Chondrocyte (in vitro differentiated cells): ENCODE measurements at places on chromosomes 7 and 10. TPM values are rescaled to one million over a fixed set of nuclear protein-coding genes. Genes with fewer than 3 reads are reported as not detected.

DNA sequence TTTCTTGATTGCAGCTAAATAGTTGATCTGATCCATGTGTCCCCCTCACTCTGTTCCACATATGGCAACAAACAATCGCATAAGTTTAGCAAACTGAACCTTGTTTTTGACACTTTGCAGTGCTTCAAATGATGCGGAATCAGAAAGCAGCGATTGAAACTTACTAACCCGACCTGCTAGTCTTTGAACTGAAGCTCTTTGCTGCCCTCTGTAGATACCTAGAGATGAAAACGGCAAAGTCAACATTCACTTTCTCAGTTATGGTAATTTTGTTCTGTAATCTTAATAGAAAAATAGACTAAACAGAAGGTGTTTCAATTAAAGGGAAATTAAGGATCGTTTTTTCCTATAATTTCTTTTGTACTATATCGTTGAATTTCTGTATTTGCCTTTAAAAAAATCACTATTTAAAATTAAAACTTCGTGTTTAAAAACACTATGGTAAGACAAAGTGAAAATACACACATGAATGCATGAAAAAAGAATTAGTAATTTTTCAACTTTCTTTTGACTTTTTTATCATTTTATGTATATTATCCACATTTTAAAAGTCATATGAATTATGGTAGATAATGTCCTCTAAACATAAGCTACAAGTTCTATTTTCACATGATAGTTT lies 276.5 kb downstream of the MAGI2 start:
- H3K4me1 ChIP-seq = peaks cover 6% of the 10 kb centered on the region
- no peak for DNase-seq
- peaks cover 2% of the 10 kb centered on the region for H3K36me3 ChIP-seq
- no peak overlapping the region for H3K27ac ChIP-seq

DNA sequence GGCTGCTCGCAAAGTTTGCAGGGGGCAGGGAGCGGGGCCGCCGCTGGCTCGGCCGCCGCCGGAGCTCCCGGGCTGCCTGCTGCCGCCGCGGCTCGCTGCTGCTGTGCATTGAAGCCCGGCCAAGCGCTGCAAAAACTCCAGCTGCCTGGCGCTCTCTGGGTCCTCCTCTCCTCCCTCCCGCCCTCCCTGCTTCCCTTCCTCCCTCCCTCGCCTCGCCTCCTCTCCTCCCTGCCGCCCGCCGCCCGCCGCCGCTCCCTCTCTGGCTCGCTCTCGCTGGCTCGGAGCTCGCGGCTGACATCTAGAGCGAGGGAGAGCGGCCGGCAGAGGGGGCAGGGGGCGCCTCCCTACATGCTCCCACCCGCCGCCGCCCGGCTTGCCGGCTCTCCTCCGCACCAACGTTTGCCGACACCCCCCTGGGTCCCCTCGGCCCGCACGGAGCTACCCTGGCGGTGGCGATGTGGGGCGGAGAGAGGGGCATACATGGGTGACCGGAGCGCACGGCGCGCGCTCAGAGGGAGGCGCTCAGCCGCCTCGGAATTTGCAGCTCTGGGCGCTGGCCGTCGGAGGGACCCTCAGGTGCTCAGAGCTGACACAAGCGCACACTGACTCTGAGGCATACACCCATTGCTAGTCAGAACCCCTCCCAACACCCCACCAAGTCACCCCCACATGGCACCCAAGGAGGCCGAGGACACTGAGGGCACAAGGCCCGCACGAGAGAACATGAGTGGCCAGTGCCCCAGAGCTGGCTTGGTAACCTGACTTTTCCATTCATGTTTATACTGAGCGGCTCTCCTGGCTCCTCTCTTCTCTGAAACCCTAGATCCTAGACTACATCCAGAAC lies 1.2 kb upstream of the PLXNA4 start:
- H3K27ac ChIP-seq = no peak overlapping the region
- no peak for DNase-seq
- H3K4me1 ChIP-seq = peaks cover 41% of the 10 kb centered on the region
- peaks cover 2% of the 10 kb centered on the region for H3K27me3 ChIP-seq

GRCh38 chr7:21972397-21972784 lies 26.7 kb upstream of the CDCA7L start:
- DNase-seq = no peak
- H3K27me3 ChIP-seq = peaks cover 3% of the 10 kb centered on the region
- H3K4me1 ChIP-seq = peaks cover 5% of the 10 kb centered on the region
- H3K4me3 ChIP-seq = no peak overlapping the region
- no peak overlapping the region for H3K27ac ChIP-seq

GRCh38 chr7:73817121-73817520 lies 13.7 kb upstream of the CLDN4 start:
- H3K4me1 ChIP-seq = peaks cover 3% of the 10 kb centered on the region
- H3K4me3 ChIP-seq = no peak overlapping the region
- no peak overlapping the region for H3K27ac ChIP-seq
- no peaks in the 10 kb centered on the region for H3K36me3 ChIP-seq

GRCh38 chr7:50270531-50271018 lies 33.9 kb upstream of the IKZF1 start:
- no peaks in the 10 kb centered on the region for H3K36me3 ChIP-seq
- H3K27me3 ChIP-seq = peaks cover 20% of the 10 kb centered on the region
- no peak overlapping the region for H3K27ac ChIP-seq
- H3K4me3 ChIP-seq = no peak overlapping the region
- no peaks in the 10 kb centered on the region for H3K4me1 ChIP-seq

GRCh38 chr10:124667425-124668345 lies 76.5 kb downstream of the FAM53B start:
- H3K27me3 ChIP-seq = no peaks in the 10 kb centered on the region
- peaks cover 16% of the 10 kb centered on the region for H3K4me1 ChIP-seq
- no peak overlapping the region for H3K4me3 ChIP-seq
- no peaks in the 10 kb centered on the region for H3K36me3 ChIP-seq
- H3K27ac ChIP-seq = no peak overlapping the region
- no peak for DNase-seq

DNA sequence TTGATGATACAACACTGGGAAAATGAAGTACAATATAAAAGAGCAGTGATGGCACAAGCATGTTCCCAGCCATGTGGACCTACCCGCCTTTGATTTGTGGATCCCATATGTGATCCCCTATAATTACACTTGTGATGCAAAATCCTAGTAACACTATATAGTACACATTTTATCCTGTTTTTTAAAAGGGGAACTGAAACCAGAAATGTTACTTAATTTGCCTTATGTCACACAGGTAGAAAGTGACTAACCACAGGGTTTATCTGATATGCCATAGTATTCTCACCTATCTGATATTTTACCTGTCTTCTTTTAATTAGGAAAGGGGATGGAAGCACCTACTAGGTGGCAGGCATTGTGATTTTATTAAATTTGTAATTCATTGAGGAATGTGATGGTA lies 35.0 kb downstream of the ARMC3 start:
- no peak overlapping the region for H3K4me3 ChIP-seq
- DNase-seq = no peak
- no peaks in the 10 kb centered on the region for H3K4me1 ChIP-seq
- H3K27me3 ChIP-seq = no peaks in the 10 kb centered on the region

- H3K36me3 ChIP-seq = peaks cover 3% of the 10 kb centered on the region
- no peaks in the 10 kb centered on the region for H3K27me3 ChIP-seq
- peaks cover 41% of the 10 kb centered on the region for H3K4me1 ChIP-seq
- DNase-seq = peak; percentile 96
- H3K27ac ChIP-seq = peak overlapping the region; percentile 98
Measured at GRCh38 chr10:113073549-113074189, 123.6 kb downstream of the TCF7L2 start.

DNA sequence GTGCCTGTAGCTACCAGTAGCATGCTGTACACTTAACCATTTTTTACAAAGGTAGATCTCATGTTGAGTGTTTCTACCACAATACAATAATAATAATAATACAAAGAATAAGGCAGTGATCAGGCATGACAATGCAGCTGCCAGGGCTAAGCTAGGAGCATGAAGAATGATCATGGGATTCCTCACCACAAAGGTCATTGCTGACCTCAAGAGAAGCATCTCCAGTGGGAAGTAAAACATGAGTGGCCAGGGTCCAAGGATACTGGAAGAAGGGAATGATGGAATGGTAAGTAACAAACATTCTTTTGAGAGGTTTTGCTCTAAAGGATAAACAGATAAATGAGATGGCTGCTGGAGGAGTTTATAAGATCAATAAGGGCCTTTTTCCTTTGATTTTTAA lies 591.1 kb downstream of the TNS3 start:
- no peaks in the 10 kb centered on the region for H3K36me3 ChIP-seq
- no peak overlapping the region for H3K27ac ChIP-seq
- H3K4me1 ChIP-seq = no peaks in the 10 kb centered on the region
- no peaks in the 10 kb centered on the region for H3K27me3 ChIP-seq

DNA sequence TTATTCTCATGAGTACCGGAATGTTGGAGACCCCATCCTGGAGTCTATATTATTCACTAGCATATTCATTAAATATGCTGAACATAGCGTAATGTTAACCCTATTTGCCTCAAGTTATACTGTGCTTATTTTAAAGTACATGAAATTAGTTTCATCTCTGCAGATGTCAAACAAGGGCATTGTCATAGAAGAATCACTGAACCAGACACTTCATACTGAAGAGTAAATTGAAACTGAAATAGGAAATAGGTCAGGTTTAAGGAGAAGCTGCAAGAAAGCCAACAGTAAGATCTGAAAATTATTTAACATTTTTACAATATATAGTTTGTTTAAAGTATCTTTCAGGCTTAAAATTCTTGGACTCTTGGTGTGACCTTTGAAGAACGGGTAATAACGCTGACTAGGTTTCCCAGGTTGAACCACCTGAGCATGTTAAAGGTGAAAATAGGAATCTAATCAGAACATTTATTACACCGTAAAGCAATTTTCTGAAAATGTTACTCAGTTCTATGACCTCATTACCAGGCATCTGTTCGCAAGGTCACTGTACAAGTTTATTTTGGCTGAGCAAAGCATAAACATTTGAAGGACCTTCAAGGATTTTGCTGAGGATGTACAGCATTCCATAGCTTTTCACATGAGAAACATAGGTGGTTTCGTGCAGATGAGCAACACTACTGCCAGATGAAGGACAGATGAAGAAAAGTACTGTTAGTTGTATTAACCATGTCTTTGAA lies 82.7 kb downstream of the REEP3 start:
- no peak for DNase-seq
- H3K27ac ChIP-seq = peak overlapping the region; percentile 30
- peaks cover 12% of the 10 kb centered on the region for H3K36me3 ChIP-seq
- H3K4me1 ChIP-seq = peaks cover 30% of the 10 kb centered on the region
- H3K4me3 ChIP-seq = no peak overlapping the region

GRCh38 chr7:147510201-147510542 lies 1080.4 kb upstream of the C7orf33 start:
- peaks cover 39% of the 10 kb centered on the region for H3K4me1 ChIP-seq
- DNase-seq = no peak
- H3K4me3 ChIP-seq = no peak overlapping the region
- peak overlapping the region; percentile 88 for H3K27ac ChIP-seq

- no peak for DNase-seq
- H3K4me1 ChIP-seq = no peaks in the 10 kb centered on the region
- H3K27me3 ChIP-seq = peaks cover 29% of the 10 kb centered on the region
- H3K36me3 ChIP-seq = no peaks in the 10 kb centered on the region
Measured at GRCh38 chr7:93414574-93414973, 159.9 kb downstream of the CALCR start.

The ADAM22 gene
- 0.92 to 6.6 TPM (median 1.6 TPM) in 3 replicates for total RNA-seq

The OPN4 gene
- total RNA-seq = not detected in 3 replicates

The ZNF117 gene
- 4.7 to 12.0 TPM (median 6.9 TPM) in 3 replicates for total RNA-seq

The SEMA3E gene
- total RNA-seq = 3.7 to 10.1 TPM (median 5.1 TPM) in 3 replicates

The FIS1 gene
- 110 to 133 TPM (median 118 TPM) in 3 replicates for total RNA-seq
